ENCODE measurements at places on chromosomes 12 and 14. TPM values are rescaled to one million over a fixed set of nuclear protein-coding genes. Genes with fewer than 3 reads are reported as not detected.

Gene BRMS1L
- 9.1 TPM for polyA plus RNA-seq

Gene FBXO33
- polyA plus RNA-seq: 6.3 TPM

Gene IFNG-AS1
- not detected for polyA plus RNA-seq

Gene SLC5A8
- polyA plus RNA-seq: not detected

Gene COCH
- polyA plus RNA-seq: 9.9 TPM

Gene STON2
- not detected for polyA plus RNA-seq

Gene ABCD2
- 0.10 TPM for polyA plus RNA-seq

Gene MIP
- polyA plus RNA-seq: not detected

Gene LTB4R2
- 8.2 TPM for polyA plus RNA-seq

Gene JDP2
- polyA plus RNA-seq: 22.3 TPM

Gene RTL1
- 0.07 TPM for polyA plus RNA-seq

Gene CLEC14A
- not detected for polyA plus RNA-seq

Gene RPGRIP1
- not detected for polyA plus RNA-seq

Gene RNU7-1
- not detected for polyA plus RNA-seq

Gene HOXC12
- polyA plus RNA-seq: not detected

Gene RND1
- 0.39 TPM for polyA plus RNA-seq

Gene CHGA
- 5.6 TPM for polyA plus RNA-seq

Gene KDM2B
- 9.6 TPM for polyA plus RNA-seq

Gene NRIP2
- polyA plus RNA-seq: not detected

Gene INHBC
- polyA plus RNA-seq: 0.10 TPM

Gene ADGRD1
- not detected for polyA plus RNA-seq

Gene WNT1
- not detected for polyA plus RNA-seq

Gene KRT8
- 49.4 TPM for polyA plus RNA-seq

Gene EPYC
- not detected for polyA plus RNA-seq

Gene CD27
- polyA plus RNA-seq: not detected

Gene MAP3K9
- polyA plus RNA-seq: 2.0 TPM

Gene CD4
- 0.02 TPM for polyA plus RNA-seq

Gene ARF3
- 261 TPM for polyA plus RNA-seq

Gene SYCP3
- 0.07 TPM for polyA plus RNA-seq

Gene GLIPR1L2
- polyA plus RNA-seq: 0.24 TPM

Gene POLR3B
- polyA plus RNA-seq: 3.3 TPM

Gene ABCB9
- polyA plus RNA-seq: 7.6 TPM

Gene FKBP3
- 21.8 TPM for polyA plus RNA-seq

Gene TRIM9
- 3.9 TPM for polyA plus RNA-seq

Gene FAR2
- polyA plus RNA-seq: 7.4 TPM

Gene BCL7A
- polyA plus RNA-seq: 34.0 TPM

Gene TAS2R9
- polyA plus RNA-seq: not detected

Gene KRT72
- polyA plus RNA-seq: not detected

Gene MYBPC1
- not detected for polyA plus RNA-seq

Gene SELPLG
- polyA plus RNA-seq: 2.8 TPM

Gene OR4K5
- not detected for polyA plus RNA-seq

Gene TMEM132C
- not detected for polyA plus RNA-seq

Gene SMIM41
- not detected for polyA plus RNA-seq

Gene STAC3
- 0.63 TPM for polyA plus RNA-seq

Gene AKAP6
- 4.1 TPM for polyA plus RNA-seq

Measured in SK-N-SH (cell line).